ENCODE measurements at places on chromosomes 7 and 10. TPM values are rescaled to one million over a fixed set of nuclear protein-coding genes. Genes with fewer than 3 reads are reported as not detected.

BLNK gene
- not detected for total RNA-seq

GCK gene
- total RNA-seq: 2.4 TPM

SAP25 gene
- 2.1 TPM for total RNA-seq

KCNMA1 gene
- 47.7 TPM for total RNA-seq

COL28A1 gene
- not detected for total RNA-seq

IL6 gene
- total RNA-seq: 14.3 TPM

TPST1 gene
- total RNA-seq: 36.5 TPM

LIPF gene
- total RNA-seq: not detected

DNAH11 gene
- 10.0 TPM for total RNA-seq

LIPK gene
- not detected for total RNA-seq

KLF14 gene
- under 0.01 TPM for total RNA-seq

ICA1 gene
- 0.24 TPM for total RNA-seq

ATOH7 gene
- not detected for total RNA-seq

IDE gene
- 13.9 TPM for total RNA-seq

DEPP1 gene
- 16.5 TPM for total RNA-seq

MMD2 gene
- total RNA-seq: not detected

COL17A1 gene
- 2.6 TPM for total RNA-seq

TRIM50 gene
- total RNA-seq: not detected

ADIRF gene
- total RNA-seq: 0.49 TPM

MYO1G gene
- not detected for total RNA-seq

TDRD1 gene
- total RNA-seq: not detected

SUGCT gene
- total RNA-seq: 12.4 TPM

CELF2 gene
- total RNA-seq: 21.3 TPM

PPP1R17 gene
- total RNA-seq: not detected

SH2D4B gene
- 0.10 TPM for total RNA-seq

HOXA5 gene
- total RNA-seq: 5.6 TPM

CAMK1D gene
- not detected for total RNA-seq

ATP5MK gene
- 586 TPM for total RNA-seq

MCU gene
- total RNA-seq: 31.1 TPM

ANK3 gene
- 1.7 TPM for total RNA-seq

TWIST1 gene
- 32.0 TPM for total RNA-seq

OR2A5 gene
- not detected for total RNA-seq

NPY4R gene
- 0.10 TPM for total RNA-seq

CAV2 gene
- 74.9 TPM for total RNA-seq

SPDYE11 gene
- total RNA-seq: not detected

GHRHR gene
- total RNA-seq: not detected

ALOX5 gene
- total RNA-seq: not detected

TAS2R3 gene
- not detected for total RNA-seq

PRF1 gene
- total RNA-seq: not detected

ZNF511 gene
- total RNA-seq: 57.6 TPM

CALHM1 gene
- not detected for total RNA-seq

EPHA1 gene
- total RNA-seq: not detected

C10orf90 gene
- 0.88 TPM for total RNA-seq

UPK3BL2 gene
- not detected for total RNA-seq

FXYD4 gene
- total RNA-seq: not detected

LRRD1 gene
- not detected for total RNA-seq

ADAMTS14 gene
- total RNA-seq: 10.1 TPM

PRLHR gene
- total RNA-seq: not detected

GSTO2 gene
- total RNA-seq: 2.3 TPM

ABCA13 gene
- 0.48 TPM for total RNA-seq

NME8 gene
- not detected for total RNA-seq

FMC1 gene
- 42.9 TPM for total RNA-seq

MEST gene
- total RNA-seq: 22.6 TPM

CRYGN gene
- not detected for total RNA-seq

Data from RPMI7951 (cell line).